ENCODE measurements at places on chromosomes 16 and 17.

- DNase-seq: no peak
Measured at GRCh38 chr16:70796301-70796700, 4.7 kb downstream of the VAC14 start.

DNA sequence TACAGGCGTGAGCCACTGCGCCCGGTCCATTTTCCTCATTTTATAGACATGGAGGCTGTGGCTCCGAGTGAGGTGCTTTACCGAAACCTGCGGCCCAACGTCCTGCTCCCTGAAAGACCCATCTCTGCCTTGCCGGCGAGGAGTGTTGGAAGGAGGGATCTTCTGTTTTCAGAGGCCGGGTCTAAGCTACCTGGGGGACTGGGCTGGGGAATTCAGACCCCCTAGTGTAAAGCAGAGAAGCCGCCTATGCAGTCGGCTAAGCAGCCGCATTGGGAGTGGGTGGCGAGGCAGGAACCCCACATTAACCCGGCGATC lies 16.3 kb downstream of the MEOX1 start:
- no peak for DNase-seq

- DNase-seq: no peak
Measured at GRCh38 chr16:58366247-58367031, 25.8 kb upstream of the GINS3 start.

- no peak for DNase-seq
Measured at GRCh38 chr16:53949715-53950410, 245.9 kb downstream of the FTO start.

DNA sequence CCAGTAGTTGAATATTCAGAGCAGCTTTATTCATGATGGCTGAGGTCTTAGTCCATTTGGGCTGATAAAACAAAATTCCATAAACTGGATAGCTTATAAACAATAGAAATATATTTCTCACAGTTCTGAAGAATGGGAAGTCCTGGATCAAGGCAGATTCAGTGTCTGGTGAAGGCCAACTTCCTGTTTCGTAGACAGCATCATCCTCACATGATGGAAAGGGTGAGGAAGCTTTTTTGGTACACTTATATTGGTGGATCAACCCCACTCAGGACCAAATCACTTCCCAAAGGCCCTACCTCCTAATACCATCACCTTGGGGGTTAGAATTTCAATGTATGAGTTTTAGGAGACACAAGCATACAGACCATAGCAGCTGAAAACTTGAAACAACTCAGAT lies 224.2 kb downstream of the CYB561 start:
- DNase-seq: no peak

DNA sequence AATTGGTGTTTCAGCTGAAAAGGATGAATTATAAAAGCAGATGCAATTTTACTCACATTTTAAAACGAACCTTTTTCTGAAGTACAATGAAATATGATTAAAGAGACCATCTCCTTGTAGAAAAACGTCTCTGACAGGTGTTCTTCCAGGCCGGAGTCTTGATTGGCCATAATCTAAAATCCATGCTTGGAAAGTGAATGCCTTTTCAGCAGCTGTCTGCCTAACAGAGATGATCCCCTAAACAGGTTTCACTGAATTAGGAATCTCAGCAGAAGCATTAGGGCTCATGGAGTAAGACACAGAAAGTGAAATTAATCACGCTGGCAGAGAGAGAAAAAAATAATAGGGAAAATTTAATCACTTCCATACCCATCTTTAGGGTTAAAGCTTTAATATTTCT lies 39.3 kb upstream of the IRX5 start:
- no peak for DNase-seq

GRCh38 chr16:30740364-30741251 lies 7.6 kb upstream of the PHKG2 start:
- DNase-seq: no peak

- no peak for DNase-seq
Measured at GRCh38 chr16:31875928-31876547, 2.4 kb downstream of the ZNF267 start.

DNA sequence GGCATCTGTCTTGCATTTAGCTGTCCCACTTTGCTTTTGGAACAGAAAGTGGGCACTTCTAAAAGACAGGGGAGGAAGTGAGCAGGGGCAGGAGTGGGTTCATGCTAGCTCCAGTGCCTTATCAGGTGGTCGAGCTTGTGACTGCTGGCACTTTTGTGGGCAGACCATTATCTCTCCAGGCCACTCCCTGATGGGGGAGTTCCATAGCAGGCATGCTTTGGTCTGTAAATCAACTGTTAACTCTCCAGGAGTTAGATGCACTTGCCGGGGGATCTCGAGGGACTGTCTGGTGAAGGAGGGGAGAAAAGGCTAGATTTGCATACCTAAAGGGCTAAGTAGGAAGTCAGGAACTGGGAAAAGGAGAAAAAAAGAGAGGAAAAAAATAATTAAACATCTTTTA lies 9.3 kb upstream of the CARD14 start:
- no peak for DNase-seq

DNA sequence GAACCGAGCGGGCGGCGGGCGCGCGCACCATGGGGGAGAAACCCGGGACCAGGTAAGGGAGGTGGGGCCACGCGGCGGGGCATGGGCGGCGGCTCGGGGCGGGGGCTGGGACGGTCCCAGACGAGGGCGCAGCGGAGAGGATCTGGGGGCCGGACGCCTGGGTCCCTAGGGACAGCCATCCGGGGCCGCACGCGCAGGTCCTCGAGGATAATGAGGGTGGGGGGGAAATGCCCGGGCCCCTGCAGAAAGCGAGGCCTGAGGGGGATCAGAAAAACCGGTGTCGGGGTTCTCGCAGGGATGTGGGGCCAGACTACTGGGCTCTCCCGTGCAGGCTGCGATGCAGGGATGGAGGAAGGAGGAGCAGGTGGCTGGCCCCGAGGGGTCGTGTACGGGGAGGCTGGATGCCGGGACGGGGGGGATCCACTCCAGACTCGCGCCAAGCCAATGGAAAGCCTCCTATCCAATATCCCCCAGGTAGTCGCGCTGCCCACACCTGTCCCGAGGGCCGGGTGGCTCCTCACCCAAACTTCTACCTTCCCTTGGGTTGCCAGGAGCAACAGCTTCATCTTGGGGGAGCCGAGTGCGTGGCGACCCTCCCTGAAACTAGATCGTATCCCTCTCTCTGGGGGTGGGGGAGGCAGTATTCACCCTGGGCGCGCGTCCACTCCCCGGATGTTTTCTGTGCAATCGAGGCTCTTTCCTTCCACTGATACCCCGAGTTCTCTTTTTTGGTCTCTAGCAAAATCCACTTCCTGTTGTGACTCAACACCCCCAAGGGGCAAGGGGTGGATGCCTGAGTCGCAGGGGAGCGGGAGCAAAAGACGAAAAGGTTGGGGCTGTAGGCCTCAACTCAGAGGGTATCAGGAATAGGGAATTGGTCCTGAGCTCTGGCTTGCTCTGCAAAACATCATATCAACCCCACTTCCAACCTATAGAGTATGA lies 532 bp downstream of the ARRB2 start:
- DNase-seq: no peak

DNA sequence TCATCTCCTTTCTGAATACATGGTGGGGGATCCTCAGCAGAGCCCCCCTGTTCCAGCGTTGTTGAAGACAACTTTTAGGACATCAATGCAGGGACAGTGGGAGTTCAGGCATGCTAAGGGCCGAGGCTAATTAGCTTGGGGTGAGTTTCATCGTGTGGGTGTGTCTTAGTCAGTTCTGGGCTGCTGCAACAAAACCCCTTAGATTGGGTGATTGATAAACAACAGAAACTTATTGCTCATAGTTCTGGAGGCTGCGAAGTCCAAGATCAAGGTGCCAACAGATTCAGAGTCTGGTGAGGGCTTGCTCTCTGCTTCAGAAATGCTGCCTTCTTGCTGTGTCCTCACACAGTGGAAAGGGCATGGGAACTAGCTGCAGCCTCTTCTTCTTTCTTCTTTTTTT lies 214.0 kb downstream of the NTN1 start:
- no peak for DNase-seq

DNA sequence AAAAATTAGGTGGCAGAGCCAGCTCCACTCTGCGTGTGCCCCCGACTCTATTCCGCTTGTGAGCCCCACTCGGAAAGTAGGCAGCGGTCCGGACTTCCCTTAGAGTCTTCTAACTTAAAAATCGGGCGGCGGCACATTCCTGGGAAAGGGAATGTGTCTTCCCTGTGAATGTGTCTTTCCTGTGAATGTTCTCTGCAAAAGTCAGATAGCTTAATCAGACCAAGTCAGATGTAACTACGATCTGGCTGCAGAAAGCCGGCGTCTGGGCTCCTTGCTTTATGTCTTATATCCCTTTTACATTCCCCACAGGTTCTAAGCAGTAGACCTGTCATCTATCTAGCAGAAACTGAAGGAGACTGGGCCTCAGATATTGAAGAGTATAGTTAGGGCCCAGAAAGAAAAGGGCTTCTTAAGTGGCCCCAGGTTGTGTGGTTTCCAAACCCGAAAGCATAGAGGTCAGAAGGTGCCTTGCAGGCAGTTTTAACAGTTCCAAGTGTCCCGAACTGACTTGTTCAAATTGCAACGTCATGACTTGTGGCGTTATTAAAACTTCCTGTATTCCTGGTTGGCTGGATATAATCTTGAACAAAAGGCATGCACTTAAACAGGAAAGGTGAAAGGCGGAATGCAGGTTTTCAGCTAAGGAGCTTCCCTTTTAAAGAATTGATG lies 601 bp downstream of the PHKB start:
- no peak for DNase-seq

GRCh38 chr16:86457501-86458148 lies 52.7 kb upstream of the FOXF1 start:
- no peak for DNase-seq

DNA sequence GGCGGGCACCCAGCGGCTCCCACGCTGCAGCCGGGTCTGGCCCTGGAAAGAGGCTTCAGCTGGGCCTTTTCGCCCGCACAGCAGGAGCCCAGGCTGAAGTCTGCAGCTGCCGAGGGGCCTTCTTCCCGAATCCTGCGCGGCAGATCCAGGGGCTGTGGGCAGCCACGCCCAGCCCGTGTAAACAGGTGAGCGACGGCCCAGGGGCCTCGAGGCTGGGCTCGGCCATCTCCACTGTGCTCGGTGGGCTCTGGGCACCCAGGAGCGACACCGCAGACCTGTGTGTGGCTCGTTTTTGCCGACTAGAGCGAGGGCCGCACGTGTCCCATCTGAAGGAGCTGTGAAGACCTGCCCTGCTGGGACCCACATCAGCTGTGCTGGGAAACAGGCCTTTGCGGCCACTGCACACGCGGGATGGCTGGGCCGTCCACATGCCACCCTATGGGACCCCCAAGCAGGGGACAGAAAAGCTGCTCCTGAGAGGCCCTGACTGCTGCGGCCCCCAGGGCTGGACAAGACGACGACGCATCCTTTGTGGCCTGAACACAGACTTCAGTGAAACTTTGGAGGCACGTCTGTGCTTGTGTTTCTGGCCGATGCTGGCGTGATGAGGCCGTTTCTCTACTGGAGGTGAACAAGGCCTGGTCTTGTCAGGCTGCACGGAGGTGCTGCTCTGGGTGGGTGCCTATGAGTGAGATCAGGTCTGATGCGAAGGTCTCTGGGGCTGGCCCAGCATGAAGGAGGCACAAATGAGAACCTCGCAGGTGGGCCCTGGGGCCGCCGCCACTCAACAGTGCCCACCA lies 5.2 kb upstream of the APRT start:
- DNase-seq: no peak

- DNase-seq: no peak
Measured at GRCh38 chr16:228151-228851, 948 bp downstream of the LUC7L start.

- DNase-seq: no peak
Measured at GRCh38 chr17:32483451-32484019, 3.3 kb upstream of the CDK5R1 start.

- no peak for DNase-seq
Measured at GRCh38 chr17:13346081-13346533, 255.6 kb downstream of the HS3ST3A1 start.

DNA sequence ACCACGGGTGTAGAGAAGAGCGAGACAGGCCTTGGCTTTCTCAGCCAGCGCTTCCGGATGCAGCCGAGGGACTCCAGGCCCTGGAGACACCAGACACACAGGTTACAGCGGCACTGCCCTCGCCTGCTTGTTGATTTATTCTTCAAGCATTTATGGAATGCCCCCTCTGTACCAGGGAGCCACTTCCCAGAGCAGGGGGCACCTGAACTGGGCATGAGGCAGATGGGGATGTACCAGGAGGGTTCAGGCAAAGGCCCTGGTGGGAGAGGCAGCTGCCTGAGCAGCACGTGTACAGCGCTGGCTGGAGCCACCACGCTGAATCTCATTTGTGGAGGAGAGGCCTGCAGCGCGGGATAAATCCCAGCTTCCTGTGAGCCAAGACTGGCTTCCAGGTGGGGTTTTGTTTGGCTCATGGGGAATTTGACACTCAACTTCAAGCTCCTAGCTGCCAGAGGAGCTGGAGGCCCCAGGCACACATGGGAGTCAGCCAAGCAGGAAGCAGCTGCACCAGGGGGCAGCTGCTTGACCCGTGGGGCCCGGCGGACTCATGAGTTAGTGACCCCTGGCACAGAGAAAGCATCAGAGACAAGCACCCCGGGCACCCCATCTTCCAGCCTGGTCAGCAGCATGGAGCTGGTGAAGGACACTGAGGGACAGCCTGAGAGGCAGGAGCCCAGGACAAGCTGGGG lies 59.7 kb downstream of the IL21R start:
- no peak for DNase-seq

- DNase-seq: no peak
Measured at GRCh38 chr17:66935717-66936116, 28.8 kb upstream of the CACNG4 start.

- DNase-seq: no peak
Measured at GRCh38 chr16:83624429-83625120, 183.2 kb upstream of the HSBP1 start.

DNA sequence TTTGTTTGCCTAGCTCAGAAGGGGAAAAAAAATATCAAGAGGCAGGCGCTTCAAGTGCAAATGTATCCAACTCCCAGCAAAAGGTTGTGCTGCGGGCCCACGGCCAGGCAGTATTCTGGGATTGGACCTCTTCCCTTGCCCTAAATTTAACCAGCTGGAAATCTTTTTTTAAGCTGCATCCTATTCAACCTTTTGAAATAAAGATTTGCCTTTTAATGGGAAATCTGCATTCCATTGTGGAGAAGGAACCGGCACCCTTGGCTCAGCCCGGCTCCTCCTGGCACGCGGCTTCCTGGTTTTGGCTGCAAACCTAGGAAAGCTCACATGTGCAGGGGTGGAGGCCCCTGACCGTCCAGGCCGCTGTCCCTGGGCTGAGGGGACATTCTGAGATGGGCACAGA lies 38.8 kb upstream of the ENPP7 start:
- DNase-seq: no peak

DNA sequence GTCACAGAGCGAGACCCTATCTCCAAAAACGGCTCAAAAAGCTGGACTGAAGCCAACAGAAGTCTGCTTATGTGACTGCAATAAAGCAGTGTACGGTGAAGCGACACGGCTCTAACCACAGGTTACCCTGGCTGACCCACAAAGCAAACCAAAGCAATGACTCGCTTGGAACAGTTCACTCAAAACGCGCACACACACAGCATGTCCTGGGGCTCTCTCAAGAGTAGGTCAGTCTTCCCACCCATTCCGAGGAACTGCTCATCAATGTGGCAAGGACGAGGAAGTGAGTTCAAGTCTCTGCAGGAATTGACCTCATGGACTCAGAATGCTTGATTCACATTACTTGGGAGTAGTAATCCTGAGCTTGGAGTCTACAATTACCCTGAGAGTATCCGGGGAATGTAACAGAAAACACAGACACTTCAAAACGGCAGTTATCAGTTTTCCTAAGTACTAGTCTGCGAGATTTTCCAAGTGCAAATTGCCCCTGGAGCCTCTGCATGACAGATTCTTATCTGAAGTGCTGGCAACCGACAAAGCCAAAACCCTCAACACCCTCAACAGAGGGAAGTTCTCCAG lies 25.4 kb downstream of the PELP1 start:
- DNase-seq: no peak

All from activated naive CD4-positive, alpha-beta T cell (primary cell).